Activated T-cell treated with anti-CD3 and anti-CD28 coated beads, Interleukin-2, amount 50 U/mL, for 72 hours (primary cell): ENCODE measurements at places on chromosomes 6 and 20. TPM values are rescaled to one million over a fixed set of nuclear protein-coding genes. Genes with fewer than 3 reads are reported as not detected.

DNA sequence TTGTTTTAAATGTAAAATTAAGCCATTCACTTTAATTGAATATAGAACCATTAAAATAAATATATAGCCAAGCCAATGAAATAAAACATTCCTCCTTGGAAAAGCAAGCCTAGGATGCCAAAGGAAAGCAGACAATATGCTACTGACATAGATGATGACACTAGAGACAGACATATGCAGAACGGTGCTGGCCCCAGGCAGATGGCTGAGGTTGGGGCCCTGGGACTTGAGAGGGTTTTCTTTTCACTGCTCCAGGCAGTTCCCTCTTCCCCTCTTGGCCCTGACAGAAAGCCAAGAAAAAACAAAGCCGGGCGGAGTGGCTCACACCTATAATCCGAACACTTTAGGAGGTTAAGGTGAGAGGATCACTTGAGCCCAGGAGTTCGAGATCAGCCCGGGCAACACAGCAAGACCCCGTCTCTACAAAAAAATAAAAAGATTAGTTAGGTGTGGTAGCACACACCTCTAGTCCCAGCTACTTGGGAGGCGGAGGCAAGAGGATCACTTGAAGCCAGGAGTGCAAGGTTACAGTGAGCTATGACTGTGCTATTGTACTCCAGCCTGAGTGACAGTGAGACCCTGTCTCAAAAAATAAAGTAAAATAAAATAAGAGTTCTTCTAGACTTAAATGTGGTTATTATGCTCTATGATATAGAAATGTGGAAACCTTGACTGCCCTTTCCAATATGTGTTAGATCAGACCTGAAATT, 31.2 kb downstream of the FASTKD5 start:
- DNase-seq = no peak

- no peak for DNase-seq
Observed at GRCh38 chr6:155125906-155126305, 130.8 kb downstream of the TIAM2 start.

- no peak for DNase-seq
Observed at GRCh38 chr6:155528982-155529453, 73.4 kb upstream of the NOX3 start.

DNA sequence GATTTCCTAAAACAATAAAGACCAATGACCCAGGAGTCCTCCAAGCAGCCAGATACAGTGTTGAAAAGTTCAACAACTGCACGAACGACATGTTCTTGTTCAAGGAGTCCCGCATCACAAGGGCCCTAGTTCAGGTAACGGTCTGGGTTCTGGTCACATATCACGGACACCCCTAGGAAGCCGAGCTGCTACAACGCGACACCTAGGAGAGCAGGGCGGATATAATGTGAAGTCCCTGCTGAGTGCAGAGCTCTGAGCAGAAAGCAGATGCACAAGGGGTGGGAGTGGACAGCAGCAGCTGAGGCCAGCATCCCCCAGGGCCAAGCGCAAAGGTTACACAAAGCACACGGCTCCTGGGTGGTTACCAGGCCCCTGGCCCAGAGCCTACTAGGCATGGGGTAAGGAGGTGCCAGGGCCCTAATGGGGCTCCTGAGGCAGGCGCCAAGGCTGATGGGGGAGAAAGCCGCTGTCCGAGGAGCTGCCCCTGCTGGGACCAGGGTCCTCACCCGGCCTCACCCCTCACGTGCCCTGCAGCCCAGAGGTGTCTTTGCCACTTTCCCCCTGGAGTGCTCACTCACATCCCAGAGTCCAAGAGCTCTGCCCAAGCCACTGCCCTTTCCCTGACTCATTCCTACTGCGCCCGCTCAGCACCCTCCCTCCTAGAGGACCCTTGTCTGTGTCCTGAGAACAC, 8.4 kb downstream of the CST7 start:
- DNase-seq = no peak

DNA sequence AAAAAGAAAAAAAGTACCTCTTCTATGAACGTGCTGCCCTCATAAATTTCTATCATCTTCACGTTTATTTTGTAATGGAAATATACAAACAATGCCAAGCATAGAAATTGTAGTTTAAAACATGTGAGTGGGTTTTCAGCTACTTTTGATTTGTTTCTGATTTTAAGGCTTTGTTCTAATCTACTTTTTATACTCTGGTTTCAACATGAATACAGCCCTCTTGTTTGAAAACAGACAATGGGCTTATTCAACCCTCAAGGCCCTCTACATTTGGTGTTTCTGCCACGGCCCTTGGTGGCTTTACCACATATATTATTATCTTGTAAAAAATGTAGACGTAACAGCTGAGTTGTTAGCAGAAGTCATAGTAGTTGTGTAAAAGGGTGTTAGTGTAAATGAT, 153.9 kb downstream of the SOX4 start:
- DNase-seq = no peak

DNA sequence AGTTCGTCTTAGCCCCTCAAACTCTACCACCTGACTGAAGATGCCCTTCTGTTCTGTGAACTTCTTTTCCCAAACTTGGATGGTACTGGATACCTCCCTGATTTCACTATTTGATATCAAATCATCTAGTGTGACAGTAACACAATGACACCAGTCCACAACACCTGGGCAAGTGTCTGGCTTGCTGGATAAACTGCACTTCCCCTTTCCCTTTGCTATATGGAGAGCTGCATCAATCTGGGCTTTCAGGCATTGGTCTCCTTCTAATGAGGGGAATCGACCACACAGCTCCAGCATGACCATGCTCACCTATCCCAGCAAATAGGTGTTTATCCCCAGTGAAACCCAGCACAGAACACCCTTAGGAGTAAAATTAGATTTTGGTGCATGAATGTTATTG, 3.1 kb downstream of the F13A1 start:
- no peak for DNase-seq

DNA sequence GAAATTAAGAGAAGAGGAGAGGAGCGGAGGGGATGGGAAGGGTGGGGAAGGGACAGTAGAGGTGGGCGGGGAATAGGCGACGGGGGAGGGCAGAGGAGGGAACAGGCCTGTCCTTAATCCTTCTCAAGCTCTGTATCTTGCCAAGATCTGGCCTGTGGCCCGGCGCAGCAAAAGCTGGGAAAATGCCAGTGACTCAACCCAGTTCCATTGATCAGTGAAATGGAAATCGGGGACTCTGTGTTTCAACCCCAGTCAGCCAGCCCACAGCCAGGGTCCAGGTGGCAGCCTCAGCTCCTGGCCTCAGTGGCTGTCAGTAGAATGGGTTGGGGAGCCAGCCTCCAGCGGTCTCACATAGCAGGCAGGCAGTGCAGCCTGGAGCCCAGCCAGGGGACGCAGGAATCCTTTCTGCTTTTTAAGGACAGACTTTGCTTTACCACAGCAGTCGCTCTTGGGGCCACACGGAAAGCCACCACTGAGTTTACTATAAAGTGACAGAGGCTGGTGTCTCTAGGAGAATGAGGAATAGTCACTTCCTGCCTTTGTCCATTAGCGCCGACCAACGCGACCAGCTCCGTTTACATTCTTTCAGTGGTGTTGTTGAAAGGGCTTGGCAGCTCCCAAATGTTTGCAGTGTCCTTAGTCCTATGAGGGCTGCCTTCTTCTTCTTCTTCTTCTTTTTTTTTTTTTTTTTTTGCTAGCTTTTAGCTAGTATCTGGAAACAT, 128.0 kb downstream of the RIN2 start:
- DNase-seq = no peak

DNAH8 gene
- total RNA-seq = 0.41 TPM

GSTA1 gene
- total RNA-seq = not detected

MRPS26 gene
- total RNA-seq = 100 TPM
